EH (cell line): ENCODE measurements at places on chromosomes 3 and 15.
A peak's percentile ranks its signal among the peaks of the same experiment; 100 is the strongest.

- DNase-seq, result peak; percentile 81
Measured at GRCh38 chr3:71503525-71504249, 79.8 kb downstream of the FOXP1 start.

DNA sequence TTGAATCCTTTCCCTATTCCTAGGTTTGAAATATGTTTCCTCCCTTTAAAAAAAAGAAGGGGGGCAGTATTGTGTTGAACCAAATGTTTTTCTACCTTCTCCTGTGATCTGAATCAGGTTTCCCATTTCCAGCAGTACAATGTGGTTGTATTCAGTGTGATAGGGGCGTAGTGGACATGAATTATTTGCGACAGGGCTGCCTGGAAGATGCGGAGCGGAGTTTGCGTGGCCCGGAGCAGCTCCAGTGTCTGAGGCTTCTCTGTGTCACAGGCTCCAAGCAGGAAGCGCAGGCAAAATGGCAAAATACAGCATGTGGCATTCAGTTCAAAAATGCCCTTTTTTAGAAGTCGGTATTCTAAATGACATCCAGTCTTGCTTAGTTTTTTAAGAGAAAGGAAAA lies 154.4 kb downstream of the PGPEP1L start:
- peak; percentile 92 for DNase-seq

GRCh38 chr15:68426116-68426515 lies 5.8 kb downstream of the ITGA11 start:
- DNase-seq, result no peak

GRCh38 chr3:26915208-26915607 lies 292.6 kb downstream of the LRRC3B start:
- no peak for DNase-seq

GRCh38 chr15:72184165-72184811 lies 13.3 kb downstream of the GRAMD2A start:
- DNase-seq, result peak; percentile 69

DNA sequence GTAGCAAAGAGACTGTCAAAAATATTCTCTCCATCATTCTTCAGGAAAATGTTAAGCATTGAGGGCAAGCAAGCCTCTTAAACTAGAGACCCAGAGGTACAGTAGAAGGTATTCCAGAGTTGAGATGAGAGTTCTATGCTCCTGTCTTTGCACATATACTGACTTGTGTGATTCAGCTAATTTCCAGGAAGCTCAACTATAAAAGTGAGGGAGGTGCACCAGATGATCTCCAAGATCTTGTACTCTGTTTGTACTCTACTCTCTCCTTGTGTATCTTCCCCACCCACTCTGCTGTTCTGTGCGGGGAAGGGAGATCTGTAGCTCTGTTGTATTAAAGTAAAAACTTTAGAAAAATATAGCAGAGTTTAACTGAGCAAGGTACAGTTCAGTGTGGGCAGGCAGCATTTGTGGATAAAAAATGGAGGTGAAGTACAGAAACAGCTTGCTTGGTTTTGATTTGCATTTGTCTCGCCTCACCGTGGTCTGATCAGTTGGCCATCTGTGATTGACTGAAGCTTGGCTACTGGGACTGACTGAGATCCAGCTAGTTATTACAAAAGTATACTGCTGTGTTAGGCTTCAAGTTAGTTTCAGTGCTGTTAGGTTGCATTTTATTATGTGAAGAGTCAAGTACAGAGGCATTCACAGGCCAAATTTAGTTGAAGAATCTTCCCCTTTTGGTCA lies 463.1 kb upstream of the GOLIM4 start:
- no peak for DNase-seq

GRCh38 chr15:32855942-32856341 lies 138.1 kb downstream of the GREM1 start:
- peak; percentile 99 for DNase-seq

DNA sequence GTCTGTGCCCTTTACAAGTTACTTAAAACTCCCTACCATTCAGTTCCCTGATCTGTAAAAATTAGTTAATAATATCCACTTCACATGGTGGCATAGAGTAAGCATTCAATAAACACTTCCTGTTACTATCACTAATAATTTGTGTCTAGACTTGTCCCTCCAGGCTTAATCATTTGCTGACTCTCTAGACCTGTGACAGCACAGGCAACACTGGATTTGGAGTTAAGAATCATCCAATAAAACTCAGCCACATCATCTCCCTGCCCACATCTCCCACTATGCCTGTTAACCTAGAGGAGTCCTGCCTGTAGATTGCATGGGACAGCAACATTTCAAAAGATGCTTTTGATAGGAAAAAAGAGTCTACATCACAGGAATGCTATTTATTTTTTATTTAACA lies 564.6 kb downstream of the MFSD1 start:
- DNase-seq, result no peak

- no peak for DNase-seq
Measured at GRCh38 chr3:106213954-106214353, 345.1 kb upstream of the CBLB start.

GRCh38 chr3:54535619-54536018 lies 392.2 kb downstream of the LRTM1 start:
- DNase-seq, result no peak

DNA sequence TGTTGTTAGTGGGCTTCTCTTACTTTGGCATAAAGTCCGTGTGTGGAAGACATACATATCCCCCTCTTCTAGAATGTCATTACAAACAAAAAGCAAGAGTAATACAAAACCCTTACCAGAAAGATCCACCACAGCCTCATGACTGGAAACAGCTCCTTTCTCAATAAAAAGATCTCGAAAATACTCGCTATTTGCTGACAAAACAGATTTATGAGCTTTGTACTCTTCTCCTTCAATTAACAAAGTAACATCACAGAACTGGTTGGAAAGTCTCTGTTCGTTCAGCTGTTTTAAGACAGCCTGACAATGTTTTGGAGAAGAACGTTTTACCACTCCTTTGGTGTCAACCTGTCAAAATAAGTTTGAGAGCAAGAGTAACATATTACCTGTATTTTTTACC lies 5.9 kb downstream of the ZBTB11 start:
- DNase-seq, result no peak

DNA sequence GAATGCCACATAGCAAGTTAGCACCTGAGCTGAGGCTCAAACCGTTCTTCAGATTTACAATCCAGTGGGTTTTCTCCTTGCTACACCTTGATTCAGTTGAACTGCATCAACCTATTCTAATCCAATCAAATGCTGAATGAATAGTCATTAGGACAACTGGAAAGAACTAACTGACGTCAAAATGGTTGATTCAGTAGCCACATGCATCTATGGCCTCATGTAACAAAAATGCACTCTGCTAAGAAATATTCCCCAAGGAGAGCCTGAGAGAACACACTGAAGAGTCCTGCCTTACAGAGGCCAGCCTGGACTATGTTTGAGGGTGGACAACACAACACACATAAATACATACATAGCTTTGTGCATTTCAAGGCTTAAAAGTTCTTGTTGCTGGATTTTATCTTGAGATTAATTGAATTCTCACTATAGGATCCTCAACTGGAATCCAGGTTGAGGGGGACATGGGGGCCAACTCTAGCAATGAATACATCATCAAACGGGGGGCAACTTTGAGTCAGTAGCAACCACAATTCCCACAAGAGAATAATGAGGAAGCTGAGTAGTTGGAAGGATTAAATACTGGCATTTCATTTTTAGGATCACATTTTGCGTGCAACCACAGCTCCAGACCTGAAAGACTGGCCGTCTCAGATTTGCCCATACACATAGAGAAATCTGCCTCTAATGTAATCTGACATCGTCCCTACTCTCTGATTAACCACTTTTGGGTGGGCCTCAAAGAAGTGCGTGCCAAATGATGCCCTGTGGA lies 280.2 kb upstream of the ICE2 start:
- DNase-seq, result peak; percentile 88

DNA sequence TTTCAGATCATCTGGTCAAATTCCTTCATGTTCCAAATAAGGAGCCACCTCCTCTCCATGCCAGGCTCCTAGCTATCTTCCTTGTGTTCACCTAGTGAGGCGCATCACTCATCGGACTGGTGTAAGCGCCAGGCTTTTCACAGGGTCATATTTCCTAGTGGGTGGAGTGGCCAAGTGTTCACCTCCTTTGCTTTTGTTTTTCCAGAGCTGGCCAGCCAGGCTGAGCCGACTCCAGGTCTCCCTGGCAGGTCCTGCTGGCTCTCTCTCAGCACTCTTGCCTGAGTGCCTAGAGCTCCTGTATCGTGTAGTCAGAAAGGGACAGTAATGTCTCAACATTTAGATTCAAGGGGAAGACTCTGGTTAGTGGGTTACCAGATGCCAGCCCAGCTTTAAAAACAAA lies 31.0 kb downstream of the HEG1 start:
- DNase-seq, result no peak

DNA sequence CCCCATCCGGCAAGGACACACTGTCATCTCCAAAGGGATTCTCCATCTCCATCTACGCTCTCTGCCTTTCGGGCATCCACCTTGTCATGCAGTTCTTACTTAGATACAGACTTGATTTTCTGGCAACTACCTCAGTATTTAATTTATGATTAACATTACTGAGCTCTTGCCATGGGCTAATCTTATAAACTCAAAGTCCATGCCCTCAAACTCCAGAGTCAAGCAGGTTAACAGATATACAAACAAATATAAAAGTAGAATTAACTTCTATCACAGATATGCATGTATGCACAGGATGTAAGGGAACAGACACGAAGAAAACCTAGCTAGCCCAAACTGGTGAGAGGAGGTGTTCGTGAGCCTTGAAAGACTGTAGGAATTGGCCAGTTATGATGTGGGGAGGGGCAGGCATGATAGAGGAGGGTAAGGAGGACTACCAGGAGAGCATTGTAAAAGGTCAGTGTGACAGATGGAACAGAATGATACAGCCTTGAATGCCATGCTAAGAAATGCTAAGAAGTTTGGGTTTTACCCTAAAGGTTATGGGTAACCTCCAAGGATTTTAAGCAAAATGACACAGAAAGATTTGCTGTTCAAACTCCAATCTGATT lies 334.3 kb downstream of the ULK4 start:
- DNase-seq, result no peak

- no peak for DNase-seq
Measured at GRCh38 chr3:183967693-183968092, 50.0 kb downstream of the ABCC5 start.

- no peak for DNase-seq
Measured at GRCh38 chr3:149271669-149272068, 50.0 kb upstream of the CP start.

DNA sequence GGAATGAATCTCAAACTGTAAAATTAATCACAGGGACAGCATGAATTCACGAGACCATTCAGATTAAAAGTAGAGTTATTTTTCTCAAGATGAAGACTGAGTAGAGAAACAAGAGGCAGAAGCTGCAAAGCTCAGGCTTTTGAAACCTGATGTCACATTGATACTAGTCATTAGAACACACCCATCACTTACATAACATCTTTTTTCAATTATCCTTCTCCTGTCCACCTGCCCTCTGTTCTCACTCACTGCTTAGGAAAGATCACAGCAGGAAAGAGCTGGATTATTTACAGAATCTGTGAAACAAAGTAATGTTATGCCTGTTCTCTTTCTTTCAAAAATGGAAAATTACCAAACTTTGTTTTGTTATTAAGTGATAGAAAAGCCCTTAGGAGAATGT lies 72.0 kb upstream of the CDAN1 start:
- no peak for DNase-seq

- peak; percentile 51 for DNase-seq
Measured at GRCh38 chr3:177150218-177150916, 46.9 kb downstream of the TBL1XR1 start.

DNA sequence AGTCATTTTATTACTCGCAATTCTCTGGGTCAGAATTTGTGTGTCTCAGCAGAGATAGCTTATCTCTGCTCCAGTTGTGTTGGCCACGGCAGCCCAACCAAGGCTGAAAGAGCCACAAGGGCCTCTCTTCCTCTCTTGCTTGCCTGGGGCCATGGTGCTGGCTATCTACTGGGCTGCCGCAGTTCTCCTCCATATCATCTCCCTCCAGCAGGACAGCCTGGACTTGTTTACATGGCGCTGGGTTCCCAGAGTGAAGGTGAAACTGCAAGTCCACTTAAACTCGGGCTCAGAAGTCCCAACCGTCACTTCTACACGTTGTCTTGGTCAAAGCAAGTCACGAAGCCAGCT lies 134.8 kb downstream of the UACA start:
- DNase-seq, result no peak

GRCh38 chr3:47852604-47853602 lies 50.0 kb downstream of the DHX30 start:
- no peak for DNase-seq

DNA sequence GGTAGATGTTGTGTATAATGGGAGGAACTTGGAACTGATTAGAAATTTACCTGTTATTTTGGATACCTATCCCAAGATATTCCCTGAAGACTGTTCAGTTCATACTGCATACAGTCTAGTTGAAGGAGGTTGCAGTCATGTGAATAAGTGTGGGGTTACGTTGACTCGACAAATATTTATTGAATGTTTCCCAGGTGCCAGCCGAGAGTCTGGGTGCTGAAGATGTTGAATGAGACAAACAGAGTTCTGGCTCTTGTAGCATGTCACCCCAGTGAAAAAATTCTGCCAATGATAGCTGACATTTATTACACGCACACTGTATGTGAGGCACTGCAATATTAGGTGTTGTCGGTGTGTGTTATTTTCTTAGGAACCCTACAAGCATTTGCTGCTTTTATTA lies 176.0 kb downstream of the KCNMB2 start:
- DNase-seq, result no peak

DNA sequence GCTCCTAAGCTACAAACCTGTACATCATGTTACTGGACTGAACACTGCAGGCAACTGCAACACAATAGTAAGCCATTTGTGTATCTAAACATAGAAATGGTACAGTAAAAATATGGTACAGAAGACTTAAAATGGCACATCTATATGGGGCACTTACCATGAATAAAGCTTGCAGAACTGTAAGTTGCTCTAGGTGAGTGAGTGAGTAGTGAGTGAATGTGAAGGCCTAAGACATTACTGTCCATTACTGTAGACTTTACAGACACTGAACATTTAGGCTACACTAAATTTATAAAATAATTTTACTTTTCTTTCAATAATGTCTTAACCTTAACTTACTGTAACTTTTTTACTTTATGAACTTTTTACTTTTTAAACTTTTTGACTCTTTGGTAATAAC lies 76.2 kb downstream of the STAG1 start:
- no peak for DNase-seq

DNA sequence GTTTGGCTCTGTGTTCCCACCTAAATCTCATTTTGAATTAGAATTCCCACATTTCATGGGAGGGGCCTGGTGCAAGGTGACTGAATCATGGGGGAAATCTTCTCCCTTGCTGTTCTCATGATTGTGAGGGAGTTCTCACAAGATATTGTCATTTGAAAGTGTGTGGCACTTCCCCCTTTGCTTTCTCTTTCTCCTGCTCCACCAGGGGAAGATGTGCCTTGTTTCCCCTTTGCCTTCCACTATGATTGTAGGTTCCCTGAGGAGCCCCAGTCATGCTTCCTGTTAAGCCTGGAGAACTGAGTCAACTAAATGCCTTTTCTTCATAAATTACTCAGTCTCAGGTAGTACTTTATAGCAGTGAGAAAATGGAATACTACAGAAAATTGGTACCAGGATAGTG lies 157.2 kb upstream of the TPRG1 start:
- DNase-seq, result no peak

- DNase-seq, result no peak
Measured at GRCh38 chr3:66983101-66983500, 15.0 kb upstream of the KBTBD8 start.
